ENCODE measurements at places on chromosomes 1 and 21. TPM values are rescaled to one million over a fixed set of nuclear protein-coding genes. Genes with fewer than 3 reads are reported as not detected.

Gene HSD17B7
- total RNA-seq: 19.4 TPM

DNA sequence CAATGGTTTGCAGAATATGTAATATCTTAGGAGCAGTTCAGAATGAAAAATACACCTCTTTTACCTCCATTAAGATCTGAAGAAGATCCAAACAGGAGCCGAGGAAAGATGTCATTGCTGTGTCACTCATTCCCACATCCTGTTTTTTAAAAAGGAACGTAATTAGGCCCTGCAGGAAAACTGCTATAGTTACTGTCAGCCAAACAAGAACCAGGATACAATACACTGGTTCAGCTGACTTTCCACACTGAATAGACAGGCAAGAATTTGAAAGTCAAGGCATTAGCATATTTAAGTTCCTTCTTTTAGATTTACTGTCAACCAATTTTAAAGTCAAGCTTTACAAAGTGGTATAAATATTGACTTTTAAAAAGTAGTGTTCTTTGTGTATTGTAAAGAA lies 63.8 kb downstream of the IARS2 start:
- DNase-seq: peak; percentile 90

GRCh38 chr1:19344372-19344810 lies 32.3 kb downstream of the SLC66A1 start:
- peak; percentile 47 for DNase-seq

Gene SERINC2
- total RNA-seq: 5.2 TPM

GRCh38 chr1:41373373-41373772 lies 12.1 kb downstream of the FOXO6 start:
- no peak for DNase-seq

DNA sequence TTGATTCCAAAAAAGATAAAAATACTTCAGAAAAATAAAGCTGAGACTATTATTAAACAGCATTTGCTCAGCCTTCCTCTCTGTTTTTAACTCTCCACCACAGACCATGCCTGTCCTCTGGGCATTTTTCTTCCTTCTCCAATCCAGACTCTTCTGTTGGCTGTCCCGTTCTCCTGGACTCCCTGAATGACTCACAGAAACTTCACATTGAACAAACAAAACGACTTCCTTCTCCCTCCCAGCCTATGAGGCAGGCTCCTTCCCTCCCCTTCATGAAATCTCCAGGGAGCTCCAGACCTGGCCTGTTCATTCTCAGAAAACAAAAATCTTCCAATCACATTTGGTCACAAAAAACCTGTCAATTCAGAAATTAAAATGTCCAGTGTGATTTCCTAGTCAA lies 421.3 kb downstream of the NPHP4 start:
- no peak for DNase-seq

Gene RPS6KA1
- total RNA-seq: 10.9 TPM

DNA sequence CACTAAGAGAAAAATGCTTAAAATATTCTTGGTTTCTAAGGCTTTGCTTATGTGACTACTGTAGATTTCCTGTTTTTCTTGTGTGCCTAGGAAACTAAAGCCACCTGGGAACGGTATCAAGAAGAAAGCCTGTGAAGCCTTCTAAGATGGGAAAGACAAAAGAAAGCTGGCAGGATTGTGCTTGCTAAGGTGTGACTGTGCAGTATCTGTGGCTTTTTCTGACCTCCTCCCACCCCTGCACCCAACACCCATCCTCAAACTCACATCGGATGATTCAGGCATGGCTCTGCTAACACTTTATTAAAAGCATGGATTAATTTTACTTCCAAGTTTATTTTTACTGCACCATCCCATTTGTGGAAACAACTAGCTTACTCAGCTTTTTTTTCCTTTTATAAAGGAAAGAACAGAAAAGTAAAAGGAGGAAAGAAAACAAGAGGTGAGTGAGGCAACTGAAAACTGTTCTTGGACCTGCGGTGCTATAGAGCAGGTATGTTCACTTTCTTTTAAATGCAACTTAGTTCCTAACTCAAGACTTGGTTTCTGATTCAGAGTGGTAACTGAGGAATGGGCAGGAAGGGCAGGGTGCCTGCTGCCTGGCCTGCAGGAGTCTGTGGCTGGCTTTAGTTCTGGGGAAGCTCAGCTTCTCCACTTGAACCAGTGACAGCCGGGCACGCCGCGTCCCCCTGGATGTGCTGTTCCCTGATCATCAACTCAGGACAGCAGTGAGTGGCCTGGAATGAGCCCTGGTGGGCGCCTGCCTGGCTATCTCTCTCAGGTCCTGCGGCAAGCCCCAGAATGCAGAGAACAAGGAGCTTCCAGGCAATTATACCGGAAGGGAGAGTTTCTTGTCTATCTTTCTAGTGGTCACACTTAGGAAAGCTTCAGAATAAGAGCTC lies at the start of gene GBP6:
GBP6 (plus strand) TSS at position 422 of the 899 bp plus-strand sequence. CDS start 4,493 bp downstream, outside the sequence.
- no peak for DNase-seq

- DNase-seq: no peak
Measured at GRCh38 chr21:35336534-35336933, 287.4 kb upstream of the RUNX1 start.

Gene LY9
- total RNA-seq: not detected

- DNase-seq: no peak
Measured at GRCh38 chr1:48629867-48630266, 146.8 kb downstream of the BEND5 start.

DNA sequence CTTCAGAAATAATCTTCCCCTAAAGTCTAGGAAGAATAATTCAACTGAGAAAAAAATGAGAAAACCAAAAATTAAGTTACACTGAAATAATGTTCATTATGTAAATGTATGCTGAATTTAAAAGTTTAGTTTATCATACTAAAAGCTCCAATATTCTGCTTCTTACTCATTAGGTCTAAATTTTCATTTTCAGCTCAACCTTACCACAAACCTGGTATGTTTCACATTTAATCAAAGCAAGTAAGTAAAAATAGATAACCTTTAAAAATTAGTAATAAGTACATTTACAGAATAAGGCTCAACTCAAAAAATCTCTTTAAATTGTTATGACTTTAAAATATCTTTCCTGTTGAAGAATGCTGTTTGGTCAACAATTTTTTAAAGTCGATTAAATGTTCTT lies 15.0 kb downstream of the BTG3 start:
- DNase-seq: no peak

DNA sequence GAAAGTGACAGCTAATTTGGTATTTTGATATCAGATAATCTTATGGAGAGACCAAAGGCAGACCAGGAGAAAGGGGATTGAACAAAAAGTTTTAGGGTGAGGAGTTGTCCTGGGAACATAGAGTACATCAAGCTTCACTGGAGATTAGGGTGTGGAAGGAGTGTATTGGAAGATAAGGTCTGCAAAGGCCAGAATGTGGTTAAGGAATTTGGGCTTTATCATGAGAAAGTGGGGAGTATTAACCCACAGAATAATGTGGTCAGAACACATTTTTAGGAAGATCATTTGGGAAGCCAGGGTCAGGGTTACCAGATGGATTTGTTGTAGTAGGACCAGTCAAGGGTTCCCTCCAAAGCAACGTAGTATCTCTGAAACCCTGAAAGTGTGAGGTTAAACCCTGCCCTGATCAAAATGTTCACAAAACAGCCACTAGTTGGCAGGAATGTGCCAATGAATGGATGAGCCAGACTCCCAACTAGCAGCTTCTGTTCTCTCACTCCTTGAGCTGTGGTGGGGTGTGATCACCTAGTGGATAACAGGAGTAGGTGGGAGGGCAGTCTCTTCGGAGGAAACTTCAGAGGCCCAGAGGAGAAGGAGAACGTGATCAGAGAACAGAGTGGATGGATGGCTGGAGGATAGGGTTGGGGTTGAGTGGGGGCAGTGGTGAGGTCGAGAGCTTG lies 35.8 kb downstream of the SLC2A1 start:
- DNase-seq: peak; percentile 74

Gene CRYAA
- total RNA-seq: not detected

DNA sequence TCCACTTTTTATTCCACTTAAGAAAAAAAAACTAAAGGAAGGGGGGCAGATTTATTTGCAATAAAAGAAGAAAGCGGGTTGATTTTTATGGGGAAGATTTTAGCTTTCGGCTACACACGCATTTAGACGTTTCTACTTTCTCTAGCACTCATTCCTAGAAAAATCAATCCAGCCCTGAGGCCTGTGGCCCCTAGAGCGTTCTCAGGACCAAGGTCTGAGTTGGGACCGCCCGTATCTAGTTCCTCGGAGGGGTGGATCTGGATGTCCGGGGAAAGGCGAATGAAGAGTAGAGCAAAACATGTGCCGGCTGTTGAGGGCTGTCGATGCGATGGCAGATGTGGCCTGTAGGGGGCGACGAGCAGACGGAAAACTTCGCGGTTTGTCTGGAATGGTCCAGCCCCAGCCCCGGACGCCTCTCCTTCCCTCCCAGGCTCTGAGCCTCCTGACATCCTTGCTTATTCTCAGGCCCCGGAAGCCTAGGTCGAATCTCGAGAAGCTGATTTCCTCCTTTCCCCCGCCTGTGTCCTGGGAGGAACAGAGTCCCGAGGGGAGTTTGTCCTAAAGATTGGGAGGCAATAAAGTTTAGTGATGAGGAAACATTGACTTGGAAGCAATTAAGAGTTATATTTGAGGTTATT lies 5.2 kb downstream of the FOXD3 start:
- peak; percentile 64 for DNase-seq

- no peak for DNase-seq
Measured at GRCh38 chr1:221815660-221816059, 73.8 kb upstream of the DUSP10 start.

GRCh38 chr1:194295685-194296084 lies 1109.3 kb upstream of the B3GALT2 start:
- peak; percentile 42 for DNase-seq
